Eye (tissue), 1 donor: ENCODE measurements at places on chromosomes 3 and 15.

- no peak for DNase-seq
Measured at GRCh38 chr3:40768536-40768935, 243.8 kb downstream of the ZNF621 start.

DNA sequence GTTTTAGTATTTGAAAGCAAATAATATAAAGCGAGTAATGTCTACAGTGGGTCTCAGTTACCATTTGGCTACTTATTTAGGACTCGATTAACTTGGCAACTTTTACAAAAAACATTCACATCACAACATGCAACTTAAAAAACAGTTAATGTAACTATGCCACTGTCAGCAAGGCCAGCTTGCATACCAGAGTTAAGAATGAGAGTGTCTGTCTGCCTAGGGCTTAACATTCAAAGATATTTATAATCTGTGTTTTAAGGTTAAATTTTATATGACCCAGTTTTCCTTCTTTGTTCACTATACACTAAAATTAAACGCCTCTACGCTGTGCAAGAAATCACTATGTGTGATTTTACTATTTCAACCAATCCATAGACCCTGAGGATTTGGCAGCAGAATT, 5.2 kb upstream of the CDAN1 start:
- DNase-seq: no peak

- no peak for DNase-seq
Measured at GRCh38 chr15:63600001-63600615, 2.9 kb downstream of the FBXL22 start.

GRCh38 chr3:179606534-179607085, 2.0 kb downstream of the NDUFB5 start:
- no peak for DNase-seq

GRCh38 chr3:170809975-170810357, 60.0 kb downstream of the RPL22L1 start:
- no peak for DNase-seq

- DNase-seq: no peak
Measured at GRCh38 chr3:197899833-197900478, 50.0 kb upstream of the RPL35A start.

DNA sequence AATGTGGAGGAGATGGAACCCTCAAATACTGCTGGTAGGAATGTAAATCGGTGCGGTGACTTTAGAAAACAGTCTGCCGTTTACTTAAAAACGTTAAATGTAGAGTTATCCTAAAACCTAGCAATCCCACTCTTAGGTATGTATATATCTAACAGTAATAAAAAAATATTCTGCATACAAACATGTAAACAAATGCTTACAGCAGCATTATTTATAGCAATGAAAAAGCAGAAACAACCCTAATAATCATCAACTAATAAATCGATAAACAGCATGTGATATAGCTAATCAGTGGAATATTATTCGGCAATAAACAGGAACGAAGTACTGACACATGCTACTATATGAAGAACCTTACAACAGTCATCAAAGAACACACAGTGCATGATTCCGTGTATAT, 144.7 kb downstream of the CNTN3 start:
- no peak for DNase-seq

GRCh38 chr3:196968233-196969133, at the start of gene PIGZ:
Gene PIGZ, minus strand, starts transcription at chr3:196968833. Its CDS starts 16,802 bp downstream, at chr3:196952031.
- peak; percentile 52 for DNase-seq

DNA sequence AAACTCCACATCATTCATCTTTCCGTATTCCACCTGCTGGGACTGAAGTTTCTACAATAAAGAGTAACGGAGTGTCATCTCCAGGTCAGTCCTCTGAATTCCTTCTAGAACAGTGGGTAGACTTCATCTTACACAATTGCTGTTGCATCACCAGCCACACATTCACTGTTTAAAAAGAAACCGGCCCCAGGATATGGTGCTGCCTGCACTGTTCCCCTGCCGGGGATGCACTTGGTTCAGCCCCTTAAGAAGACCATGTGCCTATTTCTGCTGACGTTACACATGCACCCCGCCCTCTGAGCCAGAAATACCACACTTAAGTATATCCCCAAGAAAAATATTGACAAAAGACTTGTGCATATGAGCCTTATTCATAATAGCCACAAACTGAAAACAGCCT, 233.4 kb downstream of the FEZF2 start:
- DNase-seq: no peak

DNA sequence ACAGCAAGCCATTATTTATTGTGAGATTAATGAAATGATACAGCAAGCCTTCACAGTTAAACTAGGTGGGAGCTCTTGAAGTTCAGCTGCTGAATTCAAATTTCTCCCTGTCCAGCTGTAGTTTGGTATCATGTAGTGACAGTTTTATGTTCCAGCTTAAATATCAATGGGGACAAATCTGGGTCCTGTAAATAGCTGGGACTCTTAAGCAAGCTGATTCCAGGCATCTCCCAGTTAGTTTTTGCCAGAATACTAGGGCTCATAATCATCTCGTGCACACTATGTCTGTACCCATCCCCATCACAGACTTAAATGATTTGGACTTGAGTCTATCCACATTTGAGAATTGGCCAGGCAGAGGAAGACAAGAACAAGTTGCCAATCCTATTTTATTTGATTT, 27.9 kb upstream of the NIT2 start:
- no peak for DNase-seq

DNA sequence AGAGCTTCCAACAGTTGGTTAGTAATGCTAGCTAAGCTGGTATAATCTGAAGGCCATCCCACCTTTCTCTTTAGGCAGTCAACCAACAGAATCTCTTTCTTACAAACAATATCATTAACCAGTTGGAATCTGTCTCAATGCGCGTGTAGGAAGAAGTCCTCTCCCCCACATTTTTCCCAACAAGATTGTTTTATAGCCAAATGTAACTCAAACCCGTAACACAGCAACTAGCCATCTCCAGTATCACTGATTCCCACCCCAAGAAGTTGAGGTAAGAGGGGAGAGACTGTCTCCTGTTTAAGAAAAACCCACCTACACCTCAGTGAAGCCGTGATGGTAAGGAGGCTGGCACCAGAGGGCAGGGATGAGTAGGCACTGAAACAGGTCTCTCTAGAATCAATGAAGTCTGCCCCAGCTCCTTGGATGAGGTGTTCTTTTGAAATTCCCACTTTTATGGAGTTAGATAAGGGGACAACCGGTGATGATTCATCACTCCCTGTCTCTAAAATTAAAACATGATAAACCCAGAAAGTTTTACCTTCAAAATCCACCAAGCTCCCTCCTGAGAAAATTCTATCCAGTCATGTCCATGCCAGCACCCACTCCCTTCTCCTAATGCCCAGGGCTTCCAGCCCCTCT, 30.9 kb downstream of the CDC25A start:
- DNase-seq: no peak

- DNase-seq: no peak
Measured at GRCh38 chr3:23811185-23811527, 5.4 kb downstream of the UBE2E1 start.

- DNase-seq: no peak
Measured at GRCh38 chr3:152466784-152467183, 198.1 kb downstream of the MBNL1 start.

DNA sequence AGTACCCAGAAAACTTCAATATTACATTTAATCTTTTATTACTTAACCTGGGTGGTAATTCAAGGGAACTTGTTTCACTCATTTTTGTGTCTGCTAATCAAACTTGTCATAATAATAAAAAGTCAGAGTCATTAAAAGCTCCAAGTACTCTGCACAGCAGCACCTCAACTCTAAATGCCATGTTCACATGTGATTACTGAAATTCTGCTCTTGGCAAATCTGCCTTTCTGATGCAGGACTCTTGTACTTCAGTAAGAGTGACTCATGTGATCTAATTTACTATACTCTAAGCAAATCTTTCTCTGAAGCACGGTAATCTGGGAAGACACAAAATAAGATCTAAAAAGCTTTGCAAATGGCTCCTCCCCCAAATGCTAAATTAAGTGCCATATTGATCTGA, 6.4 kb downstream of the ROBO1 start:
- no peak for DNase-seq

- peak; percentile 91 for DNase-seq
Measured at GRCh38 chr3:15332405-15333098, at the start of gene SH3BP5. Gene SH3BP5, minus strand, starts transcription at chr3:15332586. Its CDS starts 178 bp downstream, at chr3:15332408.

GRCh38 chr3:122975163-122975923, 52.2 kb downstream of the SEMA5B start:
- no peak for DNase-seq

GRCh38 chr3:153210146-153210545, 48.1 kb downstream of the RAP2B start:
- DNase-seq: no peak

- peak; percentile 42 for DNase-seq
Measured at GRCh38 chr3:107662124-107662507, 139.4 kb downstream of the BBX start.

- DNase-seq: no peak
Measured at GRCh38 chr15:31397851-31398661, 71.4 kb downstream of the KLF13 start.

DNA sequence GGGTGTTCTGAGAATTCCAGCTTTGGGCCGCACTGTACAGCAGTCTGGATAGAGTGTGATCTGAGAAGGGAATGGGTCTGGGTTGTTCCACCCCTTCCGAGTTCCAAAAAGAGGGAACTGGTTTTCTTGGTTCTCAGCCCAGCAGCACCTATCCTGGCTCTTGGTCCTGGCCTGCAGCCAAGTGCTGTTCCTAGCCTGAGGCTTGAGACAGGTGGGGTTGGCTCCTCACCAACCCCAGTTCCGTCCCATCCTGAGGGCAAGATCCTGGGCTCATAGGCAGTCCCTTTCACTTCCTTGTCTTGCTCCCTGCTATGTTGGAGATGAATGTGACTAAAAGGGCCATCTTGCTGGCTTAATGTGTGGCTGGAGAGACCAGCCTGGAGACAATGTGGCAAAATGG, 15.2 kb downstream of the IVD start:
- DNase-seq: no peak

DNA sequence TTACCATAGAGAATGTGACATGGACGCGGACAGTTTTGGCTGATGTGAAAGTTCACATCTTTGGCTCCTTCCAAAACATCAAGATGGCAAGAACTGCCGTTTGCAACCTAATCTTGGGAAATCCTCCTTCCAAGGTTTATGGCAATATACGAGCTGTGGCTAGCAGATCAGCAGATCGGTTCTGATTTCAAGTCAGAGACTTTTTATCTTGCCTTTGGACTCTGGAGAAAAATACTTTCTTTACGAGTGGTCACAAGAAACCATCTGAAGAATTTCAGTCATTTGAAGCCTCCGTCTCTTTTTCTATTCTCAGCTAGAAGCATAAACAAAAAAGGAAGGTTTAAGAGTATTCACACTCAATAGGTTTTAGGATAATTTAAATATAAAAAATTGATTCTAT, 153.5 kb upstream of the MEIS2 start:
- DNase-seq: no peak

GRCh38 chr15:75058127-75058905, 34.9 kb downstream of the PPCDC start:
- DNase-seq: peak; percentile 22

DNA sequence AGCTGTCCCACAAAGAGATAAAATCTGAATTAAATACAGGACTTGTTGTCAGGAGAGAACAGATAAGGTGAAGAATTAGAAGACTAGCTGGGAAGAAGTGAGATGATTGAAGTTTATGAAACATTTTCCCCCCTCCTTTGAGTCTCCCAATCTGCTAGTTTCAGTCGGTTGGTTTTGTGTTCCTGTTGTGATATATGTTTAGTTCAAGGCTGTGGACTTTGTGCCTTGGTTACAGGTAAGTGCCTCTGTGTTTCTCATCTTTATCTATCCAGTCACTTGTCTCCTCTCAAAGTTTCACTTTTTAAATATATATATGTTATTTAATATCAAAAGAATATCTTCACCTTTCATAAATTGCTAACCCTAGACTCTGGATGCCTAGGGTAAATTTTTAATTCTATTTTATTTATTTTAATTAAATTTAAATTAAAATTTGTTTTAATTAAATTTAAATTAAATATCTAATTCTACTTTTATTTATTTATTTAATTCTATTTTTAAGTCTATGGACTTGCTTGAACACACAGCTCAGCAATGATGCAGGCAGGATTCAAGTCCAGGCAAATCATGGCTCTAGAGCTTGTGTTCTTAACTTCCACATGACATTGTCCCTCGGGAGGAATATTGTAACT, 190.0 kb downstream of the FHIT start:
- DNase-seq: no peak

DNA sequence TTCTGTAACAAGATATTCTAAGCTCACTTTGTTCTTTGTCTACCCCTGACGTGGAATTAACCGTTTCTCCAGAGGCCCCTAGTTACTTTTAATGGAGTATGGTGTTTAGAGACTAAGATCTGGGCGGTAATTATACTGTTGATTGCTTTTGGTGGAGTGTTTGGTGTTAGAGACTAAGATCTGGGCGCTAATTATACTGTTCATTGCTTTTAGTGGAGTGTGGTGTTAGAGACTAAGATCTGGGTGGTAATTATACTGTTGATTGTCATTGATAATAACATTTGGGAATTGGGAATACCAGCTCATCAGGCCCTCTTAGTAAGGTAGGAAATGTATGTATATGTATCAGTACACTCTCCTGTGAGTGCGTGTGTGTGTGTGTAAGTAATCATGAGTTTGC, 66.6 kb downstream of the LMLN start:
- no peak for DNase-seq
